ENCODE measurements at places on chromosomes 2 and 18.
A peak's percentile ranks its signal among the peaks of the same experiment; 100 is the strongest.

GRCh38 chr2:8966123-8966908, 37.2 kb downstream of the MBOAT2 start:
- H3K27ac ChIP-seq = no peak overlapping the region
- H3K36me3 ChIP-seq = peaks cover 5% of the 10 kb centered on the region
- no peaks in the 10 kb centered on the region for H3K27me3 ChIP-seq

DNA sequence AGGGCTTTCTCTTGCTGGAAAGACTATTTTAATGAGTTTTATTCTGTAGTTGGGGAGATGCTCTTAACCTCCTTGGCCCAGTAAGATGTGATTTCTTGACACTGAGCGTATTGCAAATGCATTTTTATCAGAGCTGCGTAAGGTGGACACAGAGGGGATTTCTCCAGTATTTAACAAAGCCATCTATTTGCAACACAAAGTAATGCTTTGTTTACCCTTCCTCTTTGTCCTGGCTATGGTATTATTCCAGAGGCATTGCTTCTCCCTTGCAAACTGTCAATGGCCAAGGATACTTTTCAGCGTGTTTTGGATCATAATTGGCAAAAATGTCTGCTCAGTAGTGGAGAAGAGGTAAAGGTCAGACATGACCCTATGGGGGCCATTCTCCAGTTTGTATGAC, 90.8 kb upstream of the PIK3C3 start:
- peaks cover 6% of the 10 kb centered on the region for H3K27me3 ChIP-seq
- peaks cover under 1% of the 10 kb centered on the region for H3K4me1 ChIP-seq
- no peak overlapping the region for H3K4me3 ChIP-seq
- no peaks in the 10 kb centered on the region for H3K36me3 ChIP-seq
- no peak overlapping the region for H3K27ac ChIP-seq

GRCh38 chr2:179226203-179226960, 38.2 kb downstream of the SESTD1 start:
- peaks cover 24% of the 10 kb centered on the region for H3K4me1 ChIP-seq
- DNase-seq = no peak
- H3K27ac ChIP-seq = no peak overlapping the region

DNA sequence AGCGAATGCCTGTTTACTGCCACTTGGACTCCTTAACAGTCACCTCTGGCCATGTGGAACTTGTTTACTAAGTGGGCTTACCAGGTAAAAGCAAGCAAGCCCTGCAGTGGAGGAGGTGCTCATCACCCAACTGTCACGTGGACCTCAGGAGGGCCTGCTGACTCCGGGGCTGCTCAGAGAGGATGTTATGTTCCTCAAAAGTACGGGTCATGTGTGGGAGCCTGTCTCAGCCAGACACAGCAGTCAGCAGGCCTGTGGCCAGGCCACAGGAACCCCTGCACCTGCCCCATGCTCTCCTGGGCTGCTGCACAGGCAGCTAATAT, 36.2 kb downstream of the AMER3 start:
- DNase-seq = peak; percentile 29
- H3K36me3 ChIP-seq = no peaks in the 10 kb centered on the region
- H3K27me3 ChIP-seq = peaks cover 23% of the 10 kb centered on the region
- no peak overlapping the region for H3K27ac ChIP-seq
- no peak overlapping the region for H3K4me3 ChIP-seq
- no peaks in the 10 kb centered on the region for H3K4me1 ChIP-seq

- no peaks in the 10 kb centered on the region for H3K36me3 ChIP-seq
- DNase-seq = no peak
- no peak overlapping the region for H3K4me3 ChIP-seq
- H3K4me1 ChIP-seq = no peaks in the 10 kb centered on the region
- H3K27ac ChIP-seq = peak overlapping the region; percentile 39
Measured at GRCh38 chr2:132374551-132374950, 42.1 kb upstream of the GPR39 start.

Data from type B pancreatic cell (in vitro differentiated cells).